BJ (cell line): ENCODE measurements at places on chromosomes 7 and 10. TPM values are rescaled to one million over a fixed set of nuclear protein-coding genes. Genes with fewer than 3 reads are reported as not detected.

GRCh38 chr7:139534096-139534495 lies 10.6 kb downstream of the CLEC2L start:
- no peak for DNase-seq

EBLN1 gene
- polyA plus RNA-seq: not detected in 2 replicates

KNDC1 gene
- polyA plus RNA-seq: 1.0 and 1.1 TPM in 2 replicates

DNA sequence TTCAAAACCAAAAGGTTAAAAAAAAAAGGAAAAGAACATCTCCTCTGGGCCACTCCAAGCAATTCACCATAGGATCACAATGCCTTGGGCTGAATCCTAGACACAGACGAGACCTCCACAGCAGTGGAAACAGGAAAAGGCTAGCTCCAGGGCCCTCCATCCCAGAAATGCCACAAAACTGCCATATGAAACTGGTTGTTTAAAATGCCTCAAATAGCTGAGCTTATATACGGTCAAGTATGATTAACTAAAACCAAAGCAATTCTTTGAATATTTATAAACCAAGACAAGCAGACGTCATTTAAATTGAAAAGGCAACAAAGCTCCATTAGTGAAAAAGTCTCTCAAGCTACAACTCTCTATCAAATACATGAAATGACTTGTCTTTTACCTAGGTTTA lies 63.1 kb downstream of the DOCK4 start:
- no peak for DNase-seq

- no peak for DNase-seq
These were observed at the start of gene PHYH for GRCh38 chr10:13299437-13300287. Gene PHYH, minus strand, starts transcription at chr10:13300064. Its CDS starts 22 bp downstream, at chr10:13300042.

ODAD2 gene
- polyA plus RNA-seq: 3.9 and 7.5 TPM in 2 replicates

DNA sequence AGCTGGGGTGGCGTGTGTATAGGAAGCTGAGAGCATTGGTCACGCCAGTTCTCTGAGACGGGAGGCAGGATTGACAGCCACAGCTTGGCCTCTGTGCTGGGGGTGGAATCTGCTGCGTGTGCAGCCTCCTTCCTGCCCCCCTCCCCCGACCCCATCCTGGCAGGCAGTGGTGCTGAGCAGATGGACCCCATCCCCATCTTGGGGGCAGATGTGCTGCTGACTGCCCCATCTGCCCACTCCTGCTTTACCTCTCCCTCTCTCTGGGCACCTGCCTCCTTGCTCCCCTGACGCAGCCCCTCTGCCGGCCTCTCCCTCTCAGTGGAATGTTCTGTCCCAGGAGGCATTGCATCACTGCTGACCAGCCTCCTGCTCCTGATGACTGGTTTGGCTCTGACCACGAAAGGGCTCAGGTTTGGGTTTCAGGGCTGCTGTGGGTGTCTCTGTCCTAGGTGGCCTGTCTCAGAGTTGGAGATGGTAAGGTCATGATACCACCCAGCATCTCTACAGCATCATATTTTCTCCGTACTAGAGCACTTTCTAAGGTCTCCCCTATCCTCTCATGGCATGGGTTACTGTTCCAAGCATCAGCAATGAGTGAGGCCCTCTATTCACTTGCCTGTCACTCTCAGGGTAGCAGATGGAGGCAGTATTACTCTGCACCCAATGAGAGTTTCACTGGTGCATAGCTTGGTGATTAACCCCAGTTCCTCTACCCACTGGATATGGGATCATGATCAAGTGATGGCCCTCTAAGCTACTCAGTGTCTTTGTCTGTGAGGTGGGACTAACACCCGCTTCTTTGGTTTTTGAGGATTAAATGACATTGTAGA lies 81.9 kb downstream of the RBM20 start:
- DNase-seq: no peak

GDF10 gene
- not detected in 2 replicates for polyA plus RNA-seq

ADAM22 gene
- 0.04 and 0.06 TPM in 2 replicates for polyA plus RNA-seq

ITPRID1 gene
- not detected in 2 replicates for polyA plus RNA-seq

- DNase-seq: no peak
These were observed 1.6 kb upstream of the HTRA1 start for GRCh38 chr10:122459561-122460273.

DNA sequence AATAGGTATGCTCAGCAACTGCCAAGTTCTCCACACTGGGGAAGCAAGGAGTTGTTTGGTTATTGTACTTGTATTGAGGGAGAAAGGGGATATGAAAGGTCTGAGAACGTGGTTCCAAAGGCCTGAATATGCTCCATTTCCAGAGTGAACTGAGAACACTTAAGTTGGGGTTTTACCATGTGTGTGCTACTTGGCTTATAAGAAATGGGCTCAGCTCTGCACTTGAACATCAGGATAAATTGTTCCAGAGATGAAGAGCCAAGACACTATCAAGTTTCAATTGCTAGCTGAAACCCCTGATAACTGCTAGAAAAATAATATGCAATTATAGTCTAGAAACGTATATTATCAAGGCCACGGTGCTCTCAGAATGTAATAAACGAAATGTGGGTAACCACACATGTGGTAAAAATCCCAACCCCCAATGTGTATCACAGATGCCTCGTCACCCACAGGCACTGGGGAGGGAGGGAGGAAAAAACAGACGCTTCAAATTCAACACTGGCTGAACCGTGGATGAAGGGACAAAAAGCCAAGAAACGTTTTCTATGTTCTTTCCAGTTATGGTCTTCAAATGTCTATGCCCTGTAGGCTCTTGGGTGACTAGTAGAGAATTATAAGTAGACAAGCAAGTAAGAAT lies 16.3 kb downstream of the ELMO1 start:
- DNase-seq: no peak

ZMIZ1 gene
- polyA plus RNA-seq: 5.6 and 13.0 TPM in 2 replicates

DNA sequence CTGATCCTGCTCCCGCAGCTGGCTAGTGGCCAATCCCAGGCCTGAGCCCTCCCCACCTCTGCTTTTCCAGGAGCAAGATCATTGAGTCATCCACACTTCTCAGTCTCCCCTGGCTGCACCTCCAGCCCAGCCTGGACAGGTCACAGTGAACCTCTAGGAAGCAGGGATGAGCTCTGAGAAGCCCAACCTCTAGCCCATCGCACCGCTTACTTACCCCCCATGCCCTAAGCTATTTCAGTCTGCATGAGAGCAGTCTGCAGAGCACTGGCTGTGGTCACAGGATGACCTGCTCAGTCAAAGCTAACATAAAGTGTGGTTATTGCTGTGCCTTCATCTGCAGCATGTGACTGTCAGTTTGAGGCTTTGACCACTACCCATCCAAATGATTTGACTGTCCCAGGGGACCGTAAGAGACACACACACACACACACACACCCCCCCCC lies 129.2 kb downstream of the SORBS1 start:
- DNase-seq: no peak

- DNase-seq: no peak
These were observed 49.5 kb upstream of the CREB5 start for GRCh38 chr7:28362812-28363211.

- DNase-seq: no peak
These were observed 5.3 kb downstream of the CYP3A7 start for GRCh38 chr7:99729486-99730237.

- DNase-seq: no peak
These were observed 184.6 kb upstream of the SP4 start for GRCh38 chr7:21243265-21243664.

DNA sequence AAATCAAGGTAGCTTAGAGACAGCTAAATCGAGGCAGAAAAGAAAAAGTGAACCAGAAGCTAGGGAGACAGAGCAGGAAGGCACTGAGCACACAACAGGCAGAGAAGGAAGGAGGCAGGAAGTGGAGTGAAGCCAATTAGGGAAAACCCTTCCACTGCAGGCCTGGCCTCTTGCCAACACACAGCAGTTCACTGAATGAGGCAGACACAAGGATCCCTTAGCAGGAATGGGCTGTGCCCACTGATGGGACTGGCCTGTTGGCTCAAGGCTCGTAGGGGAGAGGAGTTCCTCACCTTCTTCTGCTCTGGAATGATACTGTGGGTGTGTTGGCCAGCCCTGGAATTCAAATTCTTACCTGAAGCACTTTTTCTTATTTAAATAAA lies 220.3 kb upstream of the STK17A start:
- DNase-seq: no peak

TIMM23 gene
- 52.5 and 107 TPM in 2 replicates for polyA plus RNA-seq

GRCh38 chr10:69721690-69722310 lies 79.9 kb upstream of the COL13A1 start:
- DNase-seq: no peak

SLC26A4 gene
- polyA plus RNA-seq: 0.12 and 0.25 TPM in 2 replicates

DNA sequence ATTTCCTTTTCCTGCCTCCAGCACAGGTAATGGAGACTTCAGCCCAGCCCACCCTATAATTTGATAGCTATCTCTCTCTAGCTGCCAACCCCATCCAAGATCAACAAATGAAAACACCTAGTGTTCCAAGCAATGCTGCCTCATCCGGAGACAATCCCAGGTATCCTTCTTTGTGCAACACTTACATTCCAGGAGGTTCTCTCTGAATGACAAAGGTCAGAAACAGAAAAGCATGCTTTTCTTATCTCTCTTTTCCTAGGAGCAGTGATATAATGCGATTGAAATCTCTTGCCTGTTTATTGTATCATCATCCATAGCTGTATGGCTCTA lies 699.3 kb downstream of the INHBA start:
- DNase-seq: no peak

FAM180A gene
- 2.0 and 2.1 TPM in 2 replicates for polyA plus RNA-seq

VAX1 gene
- 0.22 and 0.23 TPM in 2 replicates for polyA plus RNA-seq

DNA sequence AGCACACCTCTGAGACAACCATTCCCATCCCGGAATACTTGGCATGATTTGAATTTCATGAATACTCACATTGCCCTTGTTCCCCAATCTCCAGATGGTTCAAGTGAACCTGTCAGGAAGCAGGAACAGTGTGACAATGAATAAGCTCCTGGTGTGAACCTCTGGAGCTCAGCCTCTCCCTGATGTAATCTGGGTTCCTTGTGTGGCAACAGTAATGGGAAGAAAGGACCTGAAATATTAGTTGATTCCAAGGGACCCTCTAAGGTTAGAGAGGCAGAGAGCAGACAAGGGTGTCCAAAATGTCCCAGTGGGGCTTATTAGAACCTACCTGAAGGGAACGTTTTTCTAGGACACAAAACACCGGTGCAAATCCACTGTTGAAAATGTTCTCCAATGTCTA lies 8.5 kb downstream of the OR2A7 start:
- DNase-seq: no peak

DNA sequence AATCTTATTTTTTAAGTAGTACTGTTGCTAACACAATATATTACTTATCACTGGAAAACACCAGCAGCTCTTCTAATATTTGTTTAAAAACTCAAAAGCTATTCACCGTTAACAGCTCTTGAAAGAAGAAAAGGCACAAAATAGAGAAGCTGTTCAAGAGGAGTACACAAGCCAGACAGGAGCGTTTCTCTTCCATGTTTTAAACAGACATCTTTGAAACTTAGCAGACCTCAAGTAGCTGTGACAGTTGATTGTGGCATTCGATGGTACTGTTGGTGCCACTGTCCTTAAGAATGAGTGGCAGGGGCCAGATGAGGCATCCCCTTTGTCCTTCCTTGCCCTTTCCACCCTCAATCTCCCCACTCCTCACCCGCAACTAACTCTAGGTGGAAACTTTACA lies 81.6 kb upstream of the PRR15 start:
- no peak for DNase-seq

DNA sequence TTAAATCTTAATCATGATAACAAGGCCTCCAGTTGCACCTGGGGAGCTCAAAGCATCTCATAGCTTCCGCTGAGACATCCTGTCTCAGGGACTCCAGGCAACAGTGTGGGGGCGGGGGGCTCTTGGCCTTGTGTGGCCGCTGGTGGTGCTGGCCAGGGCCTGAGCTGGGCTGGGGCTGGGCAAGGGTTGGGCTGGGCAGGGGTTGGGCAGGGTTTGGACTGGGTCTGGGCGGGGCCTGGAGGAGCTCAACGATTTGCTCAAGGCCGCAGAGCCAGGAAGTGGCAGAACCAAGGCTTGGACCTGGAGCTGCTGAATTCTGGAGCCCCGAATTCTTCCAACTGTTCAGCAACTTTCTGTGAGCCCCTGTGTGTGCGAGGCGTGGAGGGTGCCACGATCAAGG lies 37.9 kb upstream of the PSMG3 start:
- no peak for DNase-seq

TUBB8 gene
- polyA plus RNA-seq: 0.10 TPM in 1 of 2 replicates, not detected in the other

KIAA1217 gene
- polyA plus RNA-seq: 1.3 and 2.2 TPM in 2 replicates

HGF gene
- polyA plus RNA-seq: 1.1 and 1.5 TPM in 2 replicates

MALRD1 gene
- not detected in 2 replicates for polyA plus RNA-seq

TMEM176B gene
- polyA plus RNA-seq: not detected in 2 replicates

DNA sequence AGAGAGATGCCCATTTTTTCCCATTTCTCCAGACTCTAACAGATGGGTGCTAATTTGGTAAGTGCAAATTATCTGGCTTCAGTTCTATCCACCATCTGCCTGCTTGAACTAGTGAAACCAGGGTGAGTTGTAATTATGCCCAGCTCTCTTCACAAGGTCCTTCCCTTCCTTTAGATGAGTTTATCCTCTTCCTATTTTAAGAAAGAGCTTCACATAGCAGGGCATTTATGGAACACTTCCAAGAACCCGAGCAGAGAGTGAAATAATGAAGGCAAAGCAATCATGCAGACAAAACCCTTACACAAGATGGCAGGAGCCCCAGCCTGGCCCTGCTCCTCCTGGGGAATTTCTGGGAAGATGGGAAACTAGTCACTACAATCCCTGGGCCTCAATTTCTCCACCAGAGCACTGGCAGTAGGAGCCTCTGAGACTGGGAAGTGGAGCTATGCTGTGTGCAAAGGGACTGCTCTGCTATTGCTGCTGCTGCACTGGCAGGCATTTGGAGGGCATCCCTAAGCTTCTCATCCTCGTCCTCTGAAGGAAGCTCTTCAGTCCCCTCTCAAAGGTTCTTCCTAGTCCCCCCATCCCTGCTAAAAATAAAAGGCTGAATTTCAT lies 33.7 kb upstream of the PLXNA4 start:
- no peak for DNase-seq

GRCh38 chr7:106358103-106358663 lies 73.4 kb upstream of the NAMPT start:
- no peak for DNase-seq

DNA sequence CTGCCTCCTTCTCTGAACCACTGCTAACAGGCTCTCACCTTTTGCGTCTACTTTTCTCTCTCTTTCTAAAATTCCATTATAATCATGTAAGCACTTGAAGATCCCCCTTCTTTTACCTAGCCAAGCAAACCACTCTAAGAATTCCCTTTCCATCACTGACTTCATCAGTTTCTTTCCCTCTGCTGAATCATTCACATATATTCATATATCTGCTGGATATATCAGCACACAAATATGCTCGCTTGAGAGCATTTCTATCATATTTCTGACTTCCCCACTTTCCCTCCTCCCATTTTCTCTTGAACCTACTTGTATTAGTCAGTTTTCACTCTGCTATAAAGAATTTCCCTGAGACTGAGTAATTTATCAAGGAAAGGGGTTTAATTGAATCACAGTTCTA lies 84.2 kb upstream of the LRRN3 start:
- DNase-seq: no peak

SLC26A3 gene
- not detected in 2 replicates for polyA plus RNA-seq

GRCh38 chr10:58853668-58854067 lies 322.8 kb upstream of the PHYHIPL start:
- DNase-seq: no peak

DNA sequence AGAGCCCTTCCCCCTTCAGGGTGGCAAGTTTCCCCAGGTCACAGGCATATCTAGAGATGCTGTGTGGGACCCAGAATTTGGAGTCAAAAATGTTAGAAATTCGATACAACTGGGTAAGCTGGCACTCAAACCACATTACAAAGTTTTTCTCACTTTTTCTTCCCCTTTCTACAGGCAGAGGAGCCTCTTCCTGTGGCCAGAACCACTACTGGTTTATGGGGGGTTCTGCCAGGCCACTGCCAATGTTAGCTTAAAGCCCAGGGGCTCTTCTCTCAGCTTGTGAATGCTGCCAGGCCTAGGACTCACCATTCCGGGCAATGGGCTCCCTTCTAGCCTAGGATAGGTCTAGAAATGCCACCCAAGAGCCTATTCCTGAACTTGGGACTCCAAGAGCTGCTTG lies 617.9 kb upstream of the PHF14 start:
- no peak for DNase-seq
